ENCODE measurements at places on chromosomes 4 and X.

- no peak for DNase-seq
These were observed 2.8 kb downstream of the NHS start for GRCh38 chrX:17377795-17378194.

GRCh38 chr4:8248091-8248490, 21.5 kb upstream of the HTRA3 start:
- no peak for DNase-seq

DNA sequence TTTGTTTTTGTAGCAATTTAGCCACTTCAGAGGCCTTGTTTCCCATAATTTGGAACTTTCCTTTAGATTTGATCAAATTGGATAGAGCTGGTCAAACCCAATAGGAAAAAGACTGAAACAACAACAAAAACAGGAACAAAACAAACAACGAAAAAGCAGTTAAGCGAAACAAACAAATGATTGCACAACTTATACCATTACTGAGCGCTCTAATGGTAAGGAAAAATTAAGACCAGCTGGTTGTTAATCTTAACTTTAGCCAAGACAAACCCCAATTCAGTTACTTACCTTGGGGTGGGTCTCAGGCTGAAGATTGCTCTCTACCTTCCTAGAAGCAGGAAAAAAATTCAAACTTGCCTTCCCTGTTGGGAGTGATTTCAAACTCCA, 38.3 kb downstream of the SPCS3 start:
- DNase-seq = no peak

- DNase-seq = no peak
These were observed 158.6 kb upstream of the FAT1 start for GRCh38 chr4:186882293-186882692.

DNA sequence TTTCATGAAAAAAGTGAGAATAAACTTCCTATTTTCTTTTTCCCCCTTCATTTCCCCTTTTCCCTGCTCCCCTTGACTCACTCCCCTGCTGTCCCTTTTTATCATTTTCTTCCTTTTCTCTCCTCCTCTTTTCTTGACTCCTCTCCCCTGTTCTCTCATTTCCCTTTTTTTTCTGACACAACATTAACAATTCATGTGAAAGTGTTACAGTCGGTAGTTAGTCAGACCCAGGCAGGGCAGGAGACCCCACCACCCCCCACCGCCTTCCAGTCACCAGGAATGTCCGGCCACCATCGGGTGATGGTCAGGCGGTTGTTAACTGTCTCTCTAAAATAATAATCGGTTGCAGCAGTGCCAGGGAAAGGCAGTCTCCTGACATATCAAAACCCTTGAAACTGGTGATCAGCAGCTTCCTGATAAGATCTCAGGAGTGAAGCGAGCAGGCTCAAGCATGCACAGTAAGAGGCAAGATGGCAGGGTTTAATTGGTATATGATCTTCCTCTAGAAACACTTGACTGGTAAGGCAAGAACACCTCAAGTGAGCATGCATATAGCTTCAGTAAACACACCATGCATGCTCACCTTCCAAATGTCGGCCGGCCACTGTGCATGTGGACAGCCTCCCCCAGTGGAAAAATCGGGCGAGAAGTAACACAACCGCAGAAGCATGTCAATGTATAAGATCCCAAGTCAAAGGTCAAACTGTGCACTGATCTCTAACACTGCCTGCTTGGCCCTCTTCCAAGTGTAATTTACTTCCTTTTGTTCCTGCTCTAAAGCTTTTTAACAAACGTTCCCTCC, 191.4 kb downstream of the NDST4 start:
- DNase-seq = no peak

- DNase-seq = no peak
These were observed 210.8 kb downstream of the MGST2 start for GRCh38 chr4:139876337-139876941.

Measured in H54 (cell line).